ENCODE measurements at places on chromosomes 4 and X. TPM values are rescaled to one million over a fixed set of nuclear protein-coding genes. Genes with fewer than 3 reads are reported as not detected.

The PPEF1 gene
- not detected for total RNA-seq

The ADH1A gene
- not detected for total RNA-seq

The NIPAL1 gene
- 1.4 TPM for total RNA-seq

The MAGEB10 gene
- not detected for total RNA-seq

The TGIF2LX gene
- not detected for total RNA-seq

The TMPRSS11A gene
- total RNA-seq = not detected

The MAN2B2 gene
- 14.9 TPM for total RNA-seq

The ANXA10 gene
- total RNA-seq = not detected

The TMEM271 gene
- total RNA-seq = not detected

The PNMA6A gene
- total RNA-seq = 0.87 TPM

The BMX gene
- not detected for total RNA-seq

DNA sequence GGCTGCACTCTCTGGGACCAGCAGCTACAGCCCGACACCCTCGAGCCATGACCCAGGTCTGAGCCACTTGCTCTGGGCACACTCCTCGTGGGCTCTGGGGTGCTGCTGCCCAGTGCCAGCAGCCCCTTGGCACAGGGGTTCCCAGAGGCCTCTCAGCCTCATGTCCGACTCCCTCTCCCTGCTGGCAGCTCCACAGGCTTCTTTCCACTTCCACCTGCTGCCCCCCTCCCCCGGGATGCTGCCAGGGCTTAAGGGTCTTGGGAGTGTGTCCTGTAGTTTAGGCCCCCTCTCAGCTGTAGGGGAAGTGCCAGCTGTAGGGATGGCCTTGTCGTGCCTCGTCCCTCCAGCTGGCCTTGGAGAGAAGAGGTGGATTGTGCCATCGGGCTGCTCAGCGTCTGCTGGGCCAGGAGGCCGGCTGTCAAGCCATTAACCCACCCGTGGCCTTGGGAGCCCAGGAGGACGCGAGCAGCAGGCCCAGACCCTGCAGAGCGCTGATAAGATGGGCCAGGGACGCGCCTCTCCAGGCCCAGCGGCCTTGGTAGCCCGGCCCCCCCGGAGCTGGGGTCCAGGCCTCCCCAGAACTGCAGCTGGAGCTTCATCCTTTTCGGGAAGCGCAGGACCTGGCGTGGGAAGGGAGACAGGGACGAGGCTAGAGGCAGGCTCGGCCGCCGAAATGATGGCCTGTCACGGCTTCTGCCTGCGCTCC lies 1.0 kb upstream of the USP27X start:
- DNase-seq = no peak

GRCh38 chr4:183601381-183601780 lies 57.6 kb downstream of the RWDD4 start:
- DNase-seq = no peak

GRCh38 chr4:158169931-158170690 lies 2.7 kb downstream of the GASK1B start:
- no peak for DNase-seq

- no peak for DNase-seq
Observed at GRCh38 chrX:130758072-130758471, 144.9 kb downstream of the ENOX2 start.

- DNase-seq = no peak
Observed at GRCh38 chrX:10906866-10907265, 204.3 kb upstream of the HCCS start.

- DNase-seq = no peak
Observed at GRCh38 chr4:128907981-128908380, 98.5 kb downstream of the JADE1 start.

- DNase-seq = no peak
Observed at GRCh38 chr4:24659241-24659961, 75.0 kb upstream of the DHX15 start.

- no peak for DNase-seq
Observed at GRCh38 chr4:872241-872981, 46.5 kb upstream of the CPLX1 start.

DNA sequence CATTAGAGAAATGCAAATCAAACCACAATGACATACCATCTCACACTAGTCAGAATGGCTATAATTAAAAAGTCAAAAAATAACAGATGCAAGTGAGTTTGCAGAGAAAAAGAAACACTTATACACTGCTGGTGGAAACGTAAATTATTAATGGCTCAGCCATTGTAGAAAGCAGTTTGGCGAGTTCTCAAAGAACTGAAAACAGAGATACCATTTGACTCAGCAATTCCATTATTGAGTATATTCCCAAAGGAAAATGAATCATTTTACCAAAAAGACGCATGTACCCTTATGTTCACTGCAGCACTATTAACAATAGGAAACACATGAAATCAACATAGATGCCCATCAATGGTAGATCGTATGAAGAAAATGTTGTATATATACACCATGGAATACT lies 75.0 kb downstream of the NAA11 start:
- no peak for DNase-seq

- no peak for DNase-seq
Observed at GRCh38 chr4:3065551-3065950, 8.8 kb downstream of the HTT-AS start.

DNA sequence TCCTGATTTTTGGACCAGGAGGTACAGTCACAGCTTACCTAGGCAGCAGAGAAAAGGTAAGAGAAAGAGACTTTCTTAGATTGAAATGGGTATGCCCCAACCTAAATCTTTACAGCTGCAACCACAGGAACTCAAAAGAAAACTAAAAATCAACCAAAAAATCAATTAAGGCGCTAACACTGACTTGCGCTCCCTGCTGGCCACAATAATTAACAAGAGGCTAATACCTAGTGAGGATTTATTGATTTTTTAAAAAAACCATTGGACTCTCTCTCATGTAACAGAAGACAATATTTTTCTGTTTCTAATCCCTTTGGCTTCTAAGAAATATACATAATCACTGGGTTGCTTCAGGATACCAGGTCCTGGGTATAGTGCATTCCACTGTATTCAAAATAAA lies 153.9 kb upstream of the TENM3 start:
- no peak for DNase-seq

DNA sequence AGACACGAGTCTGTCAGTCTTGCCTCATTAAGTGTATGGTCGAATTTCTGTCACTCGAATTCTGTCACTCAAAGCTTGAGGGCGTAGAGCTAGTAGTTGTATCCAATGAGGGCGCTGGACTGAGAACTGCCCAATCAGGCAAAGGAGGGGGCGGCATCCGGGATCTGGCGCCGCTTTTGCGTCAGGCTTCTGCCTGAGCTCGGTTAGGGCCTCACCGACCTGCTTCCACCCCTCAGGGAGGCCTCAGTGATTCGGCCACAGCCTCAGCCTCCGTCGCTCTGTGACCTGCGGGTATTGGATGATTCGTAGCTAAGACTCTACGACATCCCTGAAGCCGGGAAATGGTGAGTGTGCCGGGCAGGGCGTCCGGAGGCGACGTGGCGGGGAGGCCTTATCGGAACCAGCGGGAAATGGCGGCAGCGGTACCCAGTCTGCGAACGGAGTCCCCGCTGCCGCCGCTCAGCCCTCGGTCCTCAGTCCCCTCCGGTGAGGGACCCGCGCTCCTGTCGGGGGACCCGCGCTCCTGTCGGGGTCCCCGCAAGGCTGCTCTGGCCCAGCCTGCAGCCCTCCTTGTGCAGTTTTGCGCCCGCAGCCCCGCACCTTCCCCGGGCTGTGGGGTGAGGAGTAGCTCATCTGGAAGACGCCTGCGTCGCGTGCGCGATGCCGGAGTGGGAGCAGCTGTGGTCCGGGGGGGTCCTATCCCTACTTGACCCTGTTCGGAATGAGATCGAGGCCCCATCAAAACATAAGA lies 88.3 kb downstream of the ZNF718 start:
- DNase-seq = no peak

- DNase-seq = no peak
Observed at GRCh38 chr4:39745920-39746319, 48.0 kb downstream of the UBE2K start.

GRCh38 chr4:71992571-71993312 lies 39.1 kb upstream of the NPFFR2 start:
- no peak for DNase-seq
